Activated T-cell treated with anti-CD3 and anti-CD28 coated beads for 4 hours (primary cell): ENCODE measurements at places on chromosomes 5 and 9.

DNA sequence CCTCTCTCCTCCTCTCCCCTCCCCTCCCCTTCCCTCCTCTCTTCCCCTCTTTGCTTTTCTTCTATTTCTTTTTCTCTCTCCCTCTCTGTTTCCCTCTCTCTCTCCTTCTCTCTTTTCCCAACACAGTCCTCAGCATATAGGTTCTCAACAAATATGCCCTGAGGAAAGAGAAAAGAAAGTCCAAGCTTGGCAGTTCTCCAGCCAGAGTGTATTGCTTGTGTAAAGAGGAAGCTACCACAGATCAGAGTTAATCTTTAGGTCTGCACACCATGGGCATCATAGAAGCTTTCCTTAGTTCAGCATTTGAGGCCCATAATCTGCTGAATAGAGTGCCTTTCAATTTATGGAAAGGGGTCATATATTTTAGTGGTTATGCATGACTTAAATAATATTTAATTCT is 382.8 kb upstream of the WWC1 start:
- DNase-seq: no peak

GRCh38 chr9:106478312-106478711 is 384.7 kb upstream of the ZNF462 start:
- no peak for DNase-seq

DNA sequence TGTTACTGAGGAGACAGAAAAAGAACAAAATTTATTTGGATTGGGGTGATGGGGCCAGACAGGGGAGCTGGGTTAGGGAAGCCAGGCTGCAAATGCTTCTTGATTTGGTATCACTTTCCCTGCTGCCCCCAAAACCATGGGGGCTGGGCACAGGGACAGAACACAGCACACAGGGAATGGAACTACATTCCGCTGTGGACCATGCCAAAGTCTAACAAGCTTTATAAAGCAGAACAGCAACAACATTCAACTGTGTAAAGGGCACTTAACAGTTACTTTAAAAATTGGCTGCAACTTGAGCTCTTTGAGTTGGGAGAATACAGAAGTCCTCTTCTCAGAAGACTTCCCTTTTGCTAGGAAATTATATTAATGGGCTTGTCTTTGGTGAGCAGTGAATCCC is 23.8 kb downstream of the C5orf58 start:
- no peak for DNase-seq

- no peak for DNase-seq
Measured at GRCh38 chr9:98306384-98307145, 51.1 kb upstream of the TBC1D2 start.

GRCh38 chr5:141172381-141173204 is at the start of gene PCDHB7:
Gene PCDHB7, plus strand, starts transcription at chr5:141172644. Its CDS starts 192 bp downstream, at chr5:141172836.
- DNase-seq: no peak

GRCh38 chr9:110933350-110934001 is 104.8 kb downstream of the LPAR1 start:
- DNase-seq: no peak

DNA sequence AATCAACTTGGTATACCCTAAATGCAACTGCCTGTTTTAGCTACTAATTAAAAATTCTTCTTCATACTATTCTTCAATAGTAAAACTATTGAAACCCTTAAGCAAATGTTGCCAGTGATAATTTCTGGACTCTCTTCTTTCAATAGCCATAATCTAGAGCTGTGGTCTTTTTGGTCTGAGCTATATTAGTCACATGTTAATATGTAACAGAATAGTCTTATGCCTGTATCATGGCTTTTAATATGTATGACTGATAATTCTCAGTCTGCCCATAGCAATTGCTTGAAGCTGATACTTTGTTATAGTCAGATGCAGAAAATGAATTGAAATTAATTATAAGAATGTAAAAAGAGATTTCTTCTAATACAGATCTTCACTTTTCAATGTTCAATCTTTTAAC is 1871.9 kb upstream of the CDH6 start:
- DNase-seq: no peak

DNA sequence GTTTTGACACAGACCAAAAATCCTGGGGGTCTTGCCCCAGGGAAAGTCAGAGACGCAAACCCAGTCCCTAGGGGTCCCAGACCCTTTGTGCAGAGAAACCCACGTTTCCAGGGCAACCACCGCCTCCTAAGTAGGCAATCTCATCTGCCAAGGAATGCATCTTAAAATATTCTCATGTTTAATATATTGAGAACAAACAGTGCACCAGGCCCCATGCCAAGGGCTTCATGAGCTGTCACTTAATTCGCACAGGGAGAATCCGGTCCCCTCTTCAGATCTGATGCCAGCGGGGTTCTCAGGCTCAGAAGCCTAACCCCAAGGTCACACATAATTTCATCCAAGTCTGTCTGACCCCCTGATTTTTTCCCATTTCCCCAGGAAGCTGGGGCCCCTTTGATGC is 28.8 kb downstream of the CPLX2 start:
- no peak for DNase-seq

DNA sequence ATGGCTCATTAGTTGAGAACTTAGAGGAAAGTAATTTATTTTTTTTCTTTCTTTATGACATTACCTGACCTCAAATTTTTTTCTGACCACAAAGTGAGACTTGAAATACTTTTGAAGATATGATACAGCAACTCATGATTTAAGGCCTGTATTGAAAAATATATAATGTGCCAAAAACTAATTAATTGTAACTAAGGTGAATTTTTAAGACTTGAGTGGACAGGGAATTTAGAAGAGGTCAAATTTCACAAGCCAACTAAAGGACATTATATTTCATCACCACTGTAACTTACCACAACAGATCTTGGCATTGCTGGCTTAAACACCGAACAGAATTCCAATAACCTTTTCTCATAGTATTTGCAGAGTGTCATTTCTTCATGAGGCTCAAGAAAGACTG is 1.8 kb downstream of the CCNH start:
- no peak for DNase-seq

DNA sequence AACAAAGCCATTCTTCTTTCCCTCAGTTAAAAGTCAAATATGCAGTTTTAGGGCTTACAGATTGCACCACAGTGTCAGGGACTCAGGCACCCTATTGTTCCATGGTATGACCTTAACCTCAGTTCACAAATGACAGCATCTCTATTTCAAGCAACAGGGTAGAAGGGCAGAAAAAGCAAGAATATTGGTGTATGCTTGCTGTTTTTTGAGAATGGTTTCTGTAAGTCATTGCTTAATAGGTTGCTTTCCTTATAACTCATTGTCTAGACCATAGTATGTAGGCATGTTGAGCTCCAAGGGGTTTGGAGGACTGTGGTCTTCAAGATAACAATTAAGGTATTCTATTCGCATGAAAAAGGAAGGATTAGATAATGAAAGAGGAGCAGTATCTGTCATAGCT is 183.5 kb upstream of the EDIL3 start:
- DNase-seq: no peak

DNA sequence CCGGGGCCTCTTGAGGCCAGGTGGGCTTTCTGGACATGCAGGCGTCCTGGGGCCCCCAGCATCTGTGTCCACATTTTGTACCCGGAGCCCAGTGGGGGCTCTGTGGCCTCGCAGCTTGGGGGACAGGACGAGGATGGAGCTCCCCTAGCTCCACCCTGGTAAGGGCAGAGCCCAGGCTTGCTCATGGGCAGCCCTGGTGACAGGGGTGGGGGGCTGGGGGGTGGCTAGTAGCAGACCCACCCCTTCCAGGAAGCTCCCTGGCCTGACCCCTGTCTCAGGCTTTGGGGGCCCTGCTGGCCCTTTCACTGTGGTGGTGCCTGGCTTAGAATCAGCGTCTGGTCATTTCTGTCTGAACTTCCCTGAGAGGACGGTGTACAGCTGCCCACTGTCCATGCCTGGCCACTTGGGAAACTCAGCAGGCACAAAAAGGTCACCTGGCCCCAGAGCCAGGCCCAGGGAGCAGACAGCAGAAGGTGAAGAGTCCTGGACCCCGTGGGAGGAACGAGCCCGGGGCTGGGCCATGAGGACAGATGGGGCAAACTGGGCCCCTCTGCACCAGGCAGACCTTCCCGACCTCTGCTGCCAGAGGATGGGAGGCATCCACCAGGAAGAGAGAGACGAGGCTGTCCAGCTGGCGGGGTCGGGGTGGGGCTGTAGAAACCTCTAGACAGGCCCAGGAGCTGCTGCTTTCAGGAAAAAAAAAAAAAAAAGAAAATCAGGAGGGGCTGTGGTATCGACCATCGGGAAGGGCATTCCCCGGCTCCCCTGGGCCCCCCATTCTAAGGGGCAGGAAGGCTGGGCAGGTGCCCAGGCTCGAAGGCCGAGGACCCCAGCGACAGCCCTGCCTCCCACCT is 52.8 kb downstream of the EXD3 start:
- no peak for DNase-seq

DNA sequence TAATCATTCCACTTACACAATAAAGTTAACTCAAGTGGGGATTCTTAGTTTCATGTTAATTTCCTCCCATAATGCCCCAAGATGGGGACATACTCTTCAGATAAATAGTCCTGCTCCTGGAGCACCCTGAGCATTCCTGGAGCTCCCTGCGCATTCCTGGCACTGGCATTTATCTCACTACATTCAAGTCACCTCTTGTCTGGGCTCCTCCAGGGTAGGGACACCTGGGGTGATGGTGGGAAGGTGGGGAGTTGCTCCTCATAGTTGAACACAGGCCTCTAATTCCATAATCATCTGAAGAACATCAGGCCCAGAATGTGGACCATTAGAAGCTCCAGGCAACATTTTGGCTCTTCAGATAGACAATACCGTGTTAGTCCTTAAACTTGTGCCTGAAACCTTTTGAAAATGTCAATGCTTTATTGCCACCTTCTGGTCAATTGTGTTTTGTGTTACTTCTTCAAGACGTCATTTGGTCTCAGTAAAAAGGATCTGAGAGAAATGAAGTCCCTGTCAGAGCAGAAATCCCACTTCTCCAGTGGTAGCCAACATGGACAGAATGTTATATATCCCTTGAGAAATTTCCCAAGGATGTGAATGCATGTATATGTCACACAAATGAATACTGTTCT is 14.2 kb upstream of the AGGF1 start:
- no peak for DNase-seq

- DNase-seq: no peak
Measured at GRCh38 chr5:171757853-171758535, 27.6 kb upstream of the SMIM23 start.

DNA sequence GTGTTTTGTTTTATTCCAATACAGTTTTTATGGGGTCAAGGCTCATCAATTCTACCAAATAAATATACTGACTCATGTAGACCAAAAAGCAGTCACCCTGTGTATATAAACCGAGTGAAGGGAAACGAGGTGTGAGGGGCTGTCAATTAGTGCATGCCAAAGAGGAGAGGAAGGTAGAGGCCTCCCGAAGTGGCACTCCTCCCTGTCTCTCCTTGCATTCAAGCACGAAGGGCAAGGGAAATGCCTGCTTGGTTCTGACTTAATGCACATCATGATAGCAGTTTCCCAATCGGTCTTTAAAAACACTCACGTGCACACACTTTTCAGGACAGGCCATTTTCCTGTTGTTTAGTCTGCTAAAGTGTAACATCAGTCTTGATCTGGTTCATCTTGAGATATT is 125.6 kb upstream of the SLCO6A1 start:
- DNase-seq: no peak

DNA sequence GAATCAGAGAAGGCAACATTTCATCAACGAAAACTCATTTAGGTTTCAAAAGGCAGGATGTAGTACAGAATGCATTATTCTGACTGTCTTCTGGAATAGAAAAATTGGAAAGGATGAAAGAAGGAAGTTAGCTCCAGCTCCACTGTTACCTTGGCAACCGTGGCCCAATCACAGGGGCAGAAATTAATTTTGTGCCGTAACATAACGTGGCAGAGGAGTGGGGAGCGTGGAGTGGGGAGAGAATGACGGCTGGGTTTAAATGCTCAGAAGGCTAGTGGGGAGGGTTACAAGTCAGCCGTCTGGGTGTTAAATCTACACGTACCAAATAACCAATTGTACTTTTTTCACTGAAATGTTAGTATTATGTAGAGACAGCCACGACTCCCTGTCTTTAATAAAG is 32.3 kb upstream of the EQTN start:
- DNase-seq: no peak

- DNase-seq: peak; percentile 28
Measured at GRCh38 chr5:150544611-150545219, 36.8 kb downstream of the NDST1 start.

- DNase-seq: no peak
Measured at GRCh38 chr5:133406208-133406976, 205.9 kb downstream of the FSTL4 start.

- no peak for DNase-seq
Measured at GRCh38 chr5:95842854-95843544, 20.5 kb upstream of the GLRX start.

DNA sequence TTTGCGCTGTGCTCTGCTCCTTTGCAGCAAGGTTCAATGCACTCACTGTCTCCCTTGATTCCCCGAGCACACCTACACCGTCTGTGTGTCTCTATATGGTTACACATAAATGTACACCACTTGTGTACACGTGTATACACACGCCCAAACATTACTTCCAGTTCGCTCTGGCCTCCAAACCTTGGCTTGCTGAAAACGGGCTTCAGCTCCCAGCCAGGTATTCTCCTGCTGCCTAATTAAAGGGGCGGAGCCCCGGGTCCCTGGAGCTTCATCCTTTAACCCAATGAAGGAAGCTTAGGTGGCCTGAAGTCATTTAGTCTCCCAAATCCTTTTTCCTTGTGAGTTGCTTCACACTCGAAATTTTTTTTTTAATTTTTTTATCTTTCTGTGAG is 4.6 kb downstream of the ISL1 start:
- DNase-seq: no peak

GRCh38 chr5:39570403-39571027 is 145.7 kb upstream of the DAB2 start:
- no peak for DNase-seq

DNA sequence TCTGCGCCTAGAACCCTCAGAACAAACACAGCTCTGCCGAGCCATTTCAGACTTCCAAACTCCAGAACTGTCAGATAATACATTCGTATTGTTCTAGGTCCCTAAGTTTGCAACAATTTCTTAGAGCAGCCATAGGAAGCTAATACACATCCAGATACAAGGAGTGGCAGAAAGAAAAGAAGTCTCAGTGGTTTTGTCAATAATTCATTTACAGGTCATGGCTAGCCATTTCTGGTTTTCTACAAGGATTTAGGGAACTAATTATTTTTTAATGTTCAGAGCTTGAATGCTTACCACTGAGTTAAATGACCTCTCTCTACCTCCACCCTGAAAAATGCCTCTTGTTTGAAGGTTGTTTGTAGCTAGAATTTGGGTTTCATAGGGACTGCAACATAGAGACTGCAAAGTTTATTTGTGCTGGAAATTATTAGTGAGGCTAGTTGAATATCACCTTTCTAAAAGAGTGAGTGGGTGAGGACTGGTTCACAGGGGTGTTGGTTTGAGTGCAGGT is 15.5 kb upstream of the ERMP1 start:
- no peak for DNase-seq
